ENCODE measurements at places on chromosomes 12 and 14.

DNA sequence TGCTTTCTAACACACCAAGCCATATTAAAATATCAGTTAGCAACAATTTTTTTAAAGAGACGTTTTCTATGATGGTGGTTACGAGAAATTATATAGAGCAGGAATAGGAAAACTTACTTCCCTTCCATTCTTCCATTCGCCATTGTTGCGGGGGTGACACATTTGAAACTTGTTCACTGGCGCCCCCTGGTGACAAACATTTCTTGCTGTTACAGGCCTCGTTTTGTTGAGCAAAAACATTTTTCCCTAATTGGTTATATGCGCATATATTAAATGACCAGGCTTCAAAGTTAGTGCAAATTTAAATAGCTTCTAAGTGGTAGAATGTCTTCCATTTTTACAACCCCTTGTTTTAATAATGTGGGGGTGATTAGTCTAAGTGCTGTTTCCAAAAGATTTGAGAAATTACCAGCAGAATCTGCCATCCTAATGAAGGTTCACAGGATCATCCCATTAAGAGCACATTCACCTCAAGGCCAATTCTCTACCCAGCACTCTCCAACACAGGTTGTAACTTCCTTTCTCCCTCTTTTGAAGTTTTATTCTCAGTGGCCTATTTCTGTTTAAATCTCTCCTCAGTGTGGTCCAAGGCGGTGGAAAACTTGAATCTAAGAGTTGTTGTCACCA is 1124.7 kb downstream of the FLRT2 start:
- peak; percentile 66 for DNase-seq

DNA sequence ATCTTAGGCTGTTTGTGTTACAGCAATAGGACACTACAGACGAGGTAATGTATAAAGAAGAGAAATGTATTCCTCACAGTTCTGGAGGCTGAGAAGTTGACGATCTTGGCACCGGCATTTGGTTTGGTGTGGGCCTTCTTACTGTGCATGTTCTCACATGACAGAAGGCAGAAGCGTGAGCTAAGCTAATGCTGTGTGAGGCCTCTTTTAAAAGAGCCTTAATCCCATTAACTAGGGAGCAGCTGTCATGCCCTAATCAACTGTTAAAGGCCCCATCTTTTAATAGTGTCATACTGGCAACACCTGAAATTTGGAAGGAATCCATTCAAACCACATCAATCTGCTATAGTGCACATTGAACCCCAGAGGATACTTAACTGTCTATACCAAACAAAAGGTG is 992.9 kb downstream of the GALC start:
- no peak for DNase-seq

GRCh38 chr14:68740788-68741476 is 51.9 kb downstream of the ZFP36L1 start:
- DNase-seq = no peak

GRCh38 chr14:64123241-64123822 is 170.8 kb downstream of the ESR2 start:
- DNase-seq = no peak

DNA sequence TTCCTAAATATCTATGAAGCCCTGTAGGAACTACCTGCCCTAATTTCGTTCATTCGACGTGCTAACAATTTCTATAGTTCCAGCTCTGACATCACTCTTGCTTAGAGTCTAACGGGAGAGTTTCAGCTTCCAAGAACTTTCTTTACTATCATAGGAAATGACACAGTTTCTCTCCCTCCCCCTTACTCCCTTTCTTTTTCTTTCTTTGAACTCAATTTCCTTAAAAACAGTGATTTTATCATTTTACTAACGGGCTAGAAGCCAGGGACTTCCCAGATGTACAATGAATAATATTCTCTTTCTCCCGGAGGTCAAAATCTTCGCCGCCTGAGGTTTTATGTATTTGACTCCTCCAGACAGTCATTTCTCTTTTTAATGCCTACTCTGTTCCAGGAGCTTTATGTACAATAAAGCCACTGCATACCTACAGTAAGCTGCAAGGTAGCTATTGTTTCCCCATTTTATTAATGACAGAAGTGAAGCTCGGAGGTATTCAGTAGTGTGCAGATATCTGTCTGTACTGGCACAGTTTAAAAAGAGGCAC is 15.7 kb downstream of the SMCO2 start:
- no peak for DNase-seq

DNA sequence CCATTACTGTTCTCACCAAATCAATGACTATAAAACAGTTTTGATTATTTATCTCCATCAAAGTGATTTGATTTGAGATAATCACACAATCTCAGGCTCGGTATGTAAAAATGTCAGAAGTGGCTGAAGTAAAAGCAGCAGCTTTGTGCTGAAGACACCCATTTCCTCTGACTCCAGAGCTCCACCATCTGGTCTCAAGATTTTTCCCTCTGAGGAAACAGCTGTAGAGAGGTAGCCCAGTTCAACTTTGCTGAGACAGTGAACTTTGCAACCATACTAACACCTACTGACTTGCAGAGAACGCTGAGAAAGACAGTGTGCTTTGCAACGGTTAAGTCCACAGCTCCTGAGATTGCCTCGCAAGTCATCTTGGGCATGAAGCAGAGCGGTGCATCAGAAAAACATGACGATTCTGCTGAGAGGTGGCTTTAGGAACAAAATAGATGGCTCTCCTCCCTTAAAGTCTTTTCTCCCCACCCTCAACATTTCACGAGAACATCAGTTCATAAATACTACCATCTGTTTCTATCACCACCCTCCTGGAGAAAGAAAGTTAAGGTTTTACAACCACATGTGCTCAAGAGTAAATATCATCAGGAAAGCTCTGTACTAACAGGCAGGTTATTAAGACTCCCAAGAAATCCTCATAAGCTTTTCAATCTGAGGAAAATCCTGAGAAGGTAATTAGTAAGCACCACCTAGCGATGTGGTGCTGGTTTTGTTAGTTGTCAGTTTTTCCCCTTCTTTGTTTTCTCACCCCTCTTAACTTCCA is 34.8 kb downstream of the HIGD1C start:
- DNase-seq = peak; percentile 71
